ENCODE measurements at places on chromosomes 6 and 20.

DNA sequence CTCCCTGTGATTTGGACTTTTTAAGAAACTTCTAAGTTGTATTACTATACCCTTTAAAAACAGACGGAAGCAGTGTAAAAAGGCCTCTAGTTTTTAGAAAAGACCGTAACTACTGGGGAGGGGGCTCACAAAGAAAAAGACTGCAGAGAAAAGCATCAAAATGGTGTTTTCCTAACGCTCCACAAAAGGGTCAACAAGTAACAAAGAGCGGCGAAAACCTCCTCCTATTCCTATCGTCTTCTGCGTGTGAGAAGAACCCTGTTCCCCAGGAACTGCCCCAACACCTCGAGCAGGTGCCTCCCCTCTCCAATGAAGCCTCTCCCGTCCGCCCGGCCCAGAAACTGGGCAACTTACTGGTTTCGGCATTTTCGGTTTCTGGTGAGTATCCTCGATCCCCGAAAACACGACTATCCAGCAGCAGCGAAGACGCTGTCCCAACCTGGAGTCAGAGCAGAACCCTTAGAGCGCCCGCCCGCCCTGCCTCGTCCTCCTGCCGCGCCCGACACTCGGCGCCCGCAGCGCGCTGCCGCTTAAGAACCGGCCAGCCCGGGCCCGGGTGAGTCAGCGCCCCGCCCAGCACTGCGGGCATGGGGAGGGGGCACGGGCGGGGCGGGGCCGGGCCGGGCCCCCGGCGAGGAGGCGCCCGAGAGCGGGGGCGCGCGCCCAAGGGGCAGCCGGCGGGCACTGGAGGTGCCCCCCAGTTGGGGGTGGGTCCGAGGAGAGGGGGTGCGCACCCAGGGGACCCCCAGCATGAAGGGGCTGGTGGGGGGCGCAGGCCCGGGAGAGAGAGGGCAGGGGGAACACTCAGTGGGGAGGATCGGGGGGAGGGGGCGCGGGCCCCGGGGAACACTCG, 1.2 kb downstream of the EZR start:
- peak; percentile 80 for DNase-seq

- DNase-seq = peak; percentile 56
Measured at GRCh38 chr6:24431045-24431451, 28.3 kb downstream of the MRS2 start.

GRCh38 chr6:14129575-14129974, 12.0 kb downstream of the CD83 start:
- DNase-seq = peak; percentile 48

- no peak for DNase-seq
Measured at GRCh38 chr20:382291-383115, 1.9 kb downstream of the TRIB3 start.

- DNase-seq = no peak
Measured at GRCh38 chr20:51413857-51414256, 128.7 kb downstream of the NFATC2 start.

- no peak for DNase-seq
Measured at GRCh38 chr6:92967362-92967761, 452.0 kb downstream of the EPHA7 start.

DNA sequence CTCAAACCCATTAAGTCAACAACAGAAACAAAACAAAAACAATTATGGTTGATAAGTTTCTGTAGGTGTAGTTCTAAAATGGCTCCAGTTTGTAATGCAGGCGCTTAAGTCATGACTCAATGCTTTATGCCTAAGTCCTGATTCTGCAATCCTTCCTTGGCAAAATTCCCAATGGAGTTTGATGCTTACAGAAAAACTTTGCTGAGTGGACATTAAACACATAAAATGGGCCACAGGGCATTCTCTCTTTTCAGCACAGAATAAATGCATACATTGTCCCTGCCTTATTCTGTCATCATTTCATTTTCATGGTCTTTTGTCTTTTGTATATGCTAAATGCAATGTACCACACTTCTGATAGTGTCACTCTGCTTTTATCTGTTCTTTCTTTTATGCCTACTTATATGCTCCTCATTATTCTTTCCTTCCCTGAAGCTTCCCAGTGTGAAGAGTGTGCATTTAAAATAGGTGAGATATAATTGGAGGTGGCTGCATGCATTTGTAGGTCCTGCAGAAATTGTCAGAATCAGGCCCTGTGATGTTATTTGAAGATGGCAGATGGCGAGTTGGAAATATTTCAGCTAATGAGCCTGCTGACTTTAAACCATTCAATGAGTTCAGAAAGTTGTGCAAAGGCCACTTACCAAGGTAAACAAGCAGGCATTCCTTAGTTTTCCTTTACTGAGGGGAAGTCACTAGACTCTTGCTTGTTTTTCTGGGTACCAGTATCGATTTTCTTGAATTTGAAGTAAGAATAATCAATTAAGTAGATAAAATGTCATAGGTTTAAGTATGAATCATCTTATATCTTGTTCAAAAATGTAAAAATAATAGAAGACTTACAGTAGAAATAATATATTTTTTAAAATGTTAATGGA, 313.1 kb downstream of the TRDN start:
- DNase-seq = no peak

GRCh38 chr20:1918491-1919165, 23.4 kb downstream of the SIRPA start:
- DNase-seq = no peak

DNA sequence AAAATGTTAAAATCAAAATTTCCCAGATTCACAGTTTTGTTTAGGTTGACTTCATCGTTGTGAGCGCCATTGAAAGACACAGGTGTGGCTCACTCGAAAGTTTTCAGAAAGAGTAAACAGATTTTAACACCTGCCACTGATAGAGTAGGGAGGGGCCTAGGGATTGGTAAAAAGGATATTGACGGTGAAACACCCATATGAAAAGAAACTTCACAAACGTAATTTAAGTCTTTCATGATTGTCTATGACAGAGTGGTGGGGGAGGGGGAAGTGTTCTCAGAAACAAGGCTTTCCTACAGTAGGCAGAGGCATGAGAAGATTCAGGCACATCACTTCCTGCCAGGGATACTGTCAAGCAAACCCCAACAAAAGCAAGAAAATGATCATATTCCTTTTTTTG, 101.4 kb downstream of the PERP start:
- no peak for DNase-seq

- DNase-seq = no peak
Measured at GRCh38 chr6:44653761-44654218, 266.3 kb downstream of the CDC5L start.

- DNase-seq = no peak
Measured at GRCh38 chr6:143708889-143709288, 31.1 kb downstream of the PHACTR2 start.

GRCh38 chr6:47519279-47519678, 41.7 kb downstream of the CD2AP start:
- no peak for DNase-seq

- DNase-seq = no peak
Measured at GRCh38 chr20:7231303-7231702, 463.8 kb downstream of the BMP2 start.

GRCh38 chr20:48025051-48025515, 239.8 kb upstream of the SULF2 start:
- DNase-seq = no peak

DNA sequence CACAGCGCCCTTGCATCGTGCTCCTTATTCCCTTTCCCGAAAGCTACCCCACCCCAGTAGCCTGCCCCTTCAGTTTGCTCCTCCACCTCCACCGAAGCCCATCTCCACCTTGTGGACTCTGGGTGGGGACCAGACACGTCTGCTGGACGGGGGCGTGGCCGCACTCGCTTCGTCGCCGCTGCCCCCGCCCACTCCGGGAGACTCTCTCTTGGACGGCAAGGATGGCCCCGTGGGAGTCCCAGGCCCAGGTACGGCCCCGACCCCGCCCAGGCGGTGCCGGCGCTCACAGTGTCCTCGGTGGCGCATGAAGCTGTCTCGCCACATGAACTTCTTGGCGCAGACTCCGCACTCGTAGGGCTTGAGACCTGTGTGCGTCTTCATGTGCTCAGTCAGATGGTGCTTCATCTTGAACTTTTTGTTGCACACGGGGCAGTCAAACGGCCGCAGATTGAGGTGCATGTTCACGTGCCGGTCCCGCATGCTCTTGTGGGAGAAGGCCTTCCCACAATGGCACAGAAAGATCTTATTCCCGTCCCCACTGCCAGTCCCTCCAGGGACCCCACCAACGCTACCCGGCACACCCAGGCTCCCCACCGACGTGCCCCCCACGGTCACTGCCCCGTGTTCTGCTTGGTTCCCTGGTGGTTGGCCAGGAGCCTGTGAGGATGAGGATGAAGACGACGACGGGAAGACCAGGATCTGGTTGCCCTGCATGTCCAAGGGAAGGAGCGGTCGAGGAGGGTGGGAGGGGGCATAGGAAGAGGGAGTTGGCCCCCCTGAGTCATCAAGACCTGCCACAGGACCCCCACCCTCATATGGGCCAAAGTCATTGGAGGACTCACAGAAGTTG, 1.3 kb upstream of the TAPBP start:
- peak; percentile 31 for DNase-seq

GRCh38 chr20:38229376-38230252, 30.9 kb downstream of the KIAA1755 start:
- peak; percentile 67 for DNase-seq

DNA sequence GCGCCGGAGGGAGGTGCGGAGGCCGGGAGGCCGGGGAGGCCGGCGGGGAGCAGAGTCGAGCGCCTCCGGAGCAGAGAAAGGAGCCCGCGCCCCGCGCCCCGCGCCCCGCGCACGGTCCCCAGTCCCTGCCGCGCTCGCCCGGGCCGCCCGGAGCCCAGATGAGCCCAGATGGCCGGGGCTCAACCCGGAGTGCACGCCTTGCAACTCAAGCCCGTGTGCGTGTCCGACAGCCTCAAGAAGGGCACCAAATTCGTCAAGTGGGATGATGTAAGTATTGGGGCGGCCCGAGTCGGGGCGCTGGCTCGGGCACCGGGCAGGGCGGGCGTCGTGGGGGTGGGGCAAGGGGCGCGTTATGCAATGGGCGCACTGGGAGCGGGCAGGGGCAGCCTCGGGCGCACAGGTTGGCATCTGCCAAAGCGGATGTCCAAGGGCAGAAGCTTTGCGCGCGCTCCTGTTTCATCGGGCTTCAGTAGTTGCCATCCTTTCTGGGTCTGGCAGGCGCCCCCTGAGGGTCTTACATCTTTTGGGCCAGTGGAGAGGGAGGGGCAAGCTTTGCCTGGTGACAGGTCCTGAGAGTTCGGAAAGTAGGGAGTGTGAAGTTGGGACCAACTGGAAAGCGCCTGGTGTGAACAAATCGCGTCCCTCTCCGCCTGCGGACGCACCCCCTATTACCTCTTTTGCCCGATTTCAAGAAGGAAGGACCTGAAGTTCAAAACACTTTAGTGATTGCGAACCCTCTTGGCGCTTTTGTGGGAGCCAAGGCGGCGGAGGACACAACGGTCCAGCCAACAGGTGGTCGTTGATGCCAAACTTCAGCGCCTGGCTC, 631 bp downstream of the PLCB1 start:
- peak; percentile 16 for DNase-seq

GRCh38 chr6:40733770-40734396, 146.7 kb upstream of the LRFN2 start:
- DNase-seq = no peak

GRCh38 chr6:134888316-134888715, 61.6 kb downstream of the ALDH8A1 start:
- no peak for DNase-seq

GRCh38 chr6:84728602-84729001, 35.8 kb downstream of the TBX18 start:
- no peak for DNase-seq

- no peak for DNase-seq
Measured at GRCh38 chr20:12255461-12255970, 337.8 kb downstream of the BTBD3 start.

- DNase-seq = no peak
Measured at GRCh38 chr20:50348096-50348495, 157.5 kb downstream of the CEBPB start.

GRCh38 chr6:21204951-21205350, 388.6 kb upstream of the SOX4 start:
- no peak for DNase-seq

GRCh38 chr6:16658348-16659034, 102.8 kb downstream of the ATXN1 start:
- DNase-seq = no peak

- peak; percentile 23 for DNase-seq
Measured at GRCh38 chr6:100479179-100480035, 14.7 kb upstream of the SIM1 start.

- DNase-seq = no peak
Measured at GRCh38 chr6:8831366-8832152, 396.2 kb upstream of the SLC35B3 start.

DNA sequence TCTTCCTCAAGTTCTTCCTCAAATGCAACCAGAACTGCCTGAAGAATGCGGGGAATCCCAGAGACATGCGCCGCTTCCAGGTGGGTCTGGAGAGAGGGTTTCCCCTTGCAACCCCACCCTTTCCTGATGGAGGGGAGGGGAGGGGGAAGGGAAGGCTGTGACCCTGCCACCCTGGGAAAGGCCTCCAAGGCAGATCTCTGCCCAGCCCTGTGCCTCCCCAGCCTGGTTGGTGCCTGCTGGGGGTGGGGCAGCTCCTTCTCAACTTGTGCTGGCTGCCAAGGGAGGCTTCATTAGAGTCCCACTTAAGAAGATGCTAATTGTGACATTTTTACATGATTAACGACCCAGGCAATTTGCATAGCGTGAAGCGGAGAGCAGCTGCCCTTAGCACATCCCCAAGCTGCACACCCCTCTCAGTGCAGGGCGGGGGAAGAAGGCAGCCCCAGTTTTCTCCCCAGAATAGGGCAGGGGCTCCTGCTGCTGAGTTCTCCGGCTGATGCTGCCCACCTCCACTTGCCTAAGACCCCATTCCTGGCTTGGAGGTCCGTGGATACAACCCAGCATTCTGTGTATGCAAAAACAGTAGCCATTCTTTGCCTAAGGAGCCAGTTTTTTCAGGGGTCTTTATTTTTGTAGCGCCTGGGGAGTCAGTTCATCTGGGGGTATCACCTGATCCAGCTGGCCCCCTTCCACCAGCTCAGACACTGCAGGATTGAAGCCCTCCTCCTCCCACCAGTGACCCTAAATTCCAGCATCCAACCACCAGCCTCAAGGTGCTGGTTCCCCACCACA, 51.7 kb downstream of the CPXM1 start:
- no peak for DNase-seq

Data from GM13976 (cell line).